Placental epithelial cell (primary cell): ENCODE measurements at places on chromosomes 13 and 19. TPM values are rescaled to one million over a fixed set of nuclear protein-coding genes. Genes with fewer than 3 reads are reported as not detected.

Gene OR7C1
- 0.98 and 3.5 TPM in 2 replicates for total RNA-seq

Gene PRODH2
- total RNA-seq = not detected in 2 replicates

Gene ELSPBP1
- total RNA-seq = not detected in 2 replicates

Gene RPS15
- total RNA-seq = 534 and 674 TPM in 2 replicates

Gene ZMYM2
- total RNA-seq = 60.0 and 70.3 TPM in 2 replicates

Gene ZNF135
- total RNA-seq = 6.4 and 9.4 TPM in 2 replicates

Gene ZNF99
- 0.11 and 0.39 TPM in 2 replicates for total RNA-seq

Gene TDRD12
- total RNA-seq = 1.6 and 2.6 TPM in 2 replicates

Gene APC2
- 0.22 and 0.39 TPM in 2 replicates for total RNA-seq

Gene NLRP13
- total RNA-seq = not detected in 2 replicates

Gene GPI
- total RNA-seq = 73.0 and 199 TPM in 2 replicates

Gene PNMA8C
- total RNA-seq = not detected in 2 replicates

Gene CGB8
- total RNA-seq = 0.39 and 2.3 TPM in 2 replicates

Gene KLF1
- not detected in 2 replicates for total RNA-seq

Gene RASIP1
- 2.7 and 4.2 TPM in 2 replicates for total RNA-seq

Gene RDH8
- total RNA-seq = not detected in 2 replicates

Gene NKPD1
- total RNA-seq = 2.9 and 5.9 TPM in 2 replicates

Gene POP4
- 42.0 and 62.1 TPM in 2 replicates for total RNA-seq

Gene IGSF23
- total RNA-seq = not detected in 2 replicates

Gene ZNF607
- total RNA-seq = 9.4 and 9.7 TPM in 2 replicates

Gene LGALS7
- 0.79 TPM in 1 of 2 replicates, not detected in the other for total RNA-seq

Gene TINCR
- 6.2 and 14.1 TPM in 2 replicates for total RNA-seq

Gene HTR2A
- not detected in 2 replicates for total RNA-seq

Gene SOX1
- not detected in 2 replicates for total RNA-seq

Gene WDR88
- total RNA-seq = not detected in 2 replicates

Gene STARD13
- total RNA-seq = 48.3 and 54.7 TPM in 2 replicates

Gene ZNF541
- total RNA-seq = 2.7 and 7.5 TPM in 2 replicates

Gene RAB3A
- total RNA-seq = 0.79 and 1.5 TPM in 2 replicates

Gene DNAAF3
- total RNA-seq = 0.76 TPM in 1 of 2 replicates, not detected in the other
